Pulmonary artery endothelial cell (primary cell): ENCODE measurements at places on chromosomes 7 and 10.
A peak's percentile ranks its signal among the peaks of the same experiment; 100 is the strongest.

DNA sequence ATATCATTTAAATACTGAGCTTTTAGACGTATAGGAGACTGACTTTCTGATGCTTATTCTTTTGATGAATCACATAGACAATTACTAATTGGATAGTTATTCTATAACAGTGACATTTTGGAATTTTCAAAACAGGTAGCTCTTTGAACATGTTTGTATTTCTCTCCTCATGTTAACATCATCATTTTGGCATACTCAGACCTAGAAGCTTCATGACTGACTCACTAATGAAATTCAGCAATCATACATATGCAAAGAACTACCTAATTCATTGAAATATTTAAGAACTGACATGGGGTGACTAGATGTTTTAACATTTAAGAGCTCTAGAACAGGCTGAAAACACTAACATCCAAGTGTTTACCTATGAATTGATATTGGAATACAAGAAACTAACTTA is 192.3 kb downstream of the VTI1A start:
- no peak for DNase-seq

DNA sequence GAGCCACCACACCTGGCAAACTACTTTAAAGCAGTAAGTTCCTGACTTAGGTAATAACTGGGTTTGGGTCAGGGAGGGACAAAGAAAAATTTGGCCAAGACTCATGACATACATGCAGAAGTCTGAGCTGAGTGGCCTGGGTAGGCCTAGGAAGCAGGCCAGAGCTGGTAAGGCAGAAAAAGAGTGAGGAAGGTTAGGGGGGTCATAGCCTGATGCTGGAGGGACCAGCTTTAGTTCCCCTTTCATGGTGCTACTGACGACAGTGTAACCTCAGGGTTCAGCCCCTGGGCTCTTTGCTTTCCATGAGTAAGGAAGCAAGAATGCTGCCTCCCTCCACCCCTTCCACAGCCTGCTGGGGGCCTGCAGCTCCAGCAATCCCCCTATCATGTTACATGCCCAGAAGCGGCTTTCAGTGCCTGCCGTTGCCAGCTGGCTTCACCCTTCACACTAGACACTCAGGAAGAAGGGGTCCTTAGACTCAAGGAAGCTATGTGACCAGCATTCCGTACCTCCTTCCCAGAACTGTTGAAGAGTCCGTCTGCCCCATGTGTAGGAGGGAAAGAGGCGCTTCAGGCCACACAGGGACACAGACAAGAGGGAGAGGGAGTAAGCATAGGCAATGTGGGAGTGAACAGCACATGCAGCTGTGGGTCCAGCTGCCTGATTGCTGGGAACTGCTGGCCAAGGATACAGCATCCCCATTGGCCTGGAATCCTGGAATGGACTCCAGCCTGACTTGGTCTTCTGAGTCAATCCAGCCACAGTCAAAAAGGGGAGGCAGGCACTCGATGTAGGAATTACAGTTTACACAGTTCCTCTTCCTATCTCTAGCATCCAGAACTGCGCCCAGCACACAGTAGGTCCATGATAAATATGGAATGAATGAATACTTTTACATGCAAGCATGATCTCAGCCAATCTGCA is 4.1 kb upstream of the PLAU start:
- DNase-seq: peak; percentile 64

DNA sequence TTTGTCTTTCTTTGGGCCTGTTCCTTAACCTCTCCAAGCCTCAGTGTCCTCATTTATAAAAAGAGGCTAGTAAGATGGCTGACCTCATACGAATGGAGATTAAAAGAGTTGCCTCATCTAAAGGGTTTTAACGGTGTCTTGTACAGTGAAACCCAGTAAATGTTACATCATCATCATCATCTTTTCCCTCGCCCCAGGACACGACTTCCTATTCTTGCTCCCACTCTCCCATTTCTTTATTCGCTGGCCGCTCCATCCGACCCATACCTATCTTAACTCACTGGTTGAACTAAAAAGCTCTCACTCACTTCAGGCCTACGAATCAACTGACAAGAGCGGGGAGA is 554 bp downstream of the FRA10AC1 start:
- no peak for DNase-seq

- DNase-seq: no peak
Measured at GRCh38 chr10:11042357-11042756, 24.7 kb downstream of the CELF2 start.

DNA sequence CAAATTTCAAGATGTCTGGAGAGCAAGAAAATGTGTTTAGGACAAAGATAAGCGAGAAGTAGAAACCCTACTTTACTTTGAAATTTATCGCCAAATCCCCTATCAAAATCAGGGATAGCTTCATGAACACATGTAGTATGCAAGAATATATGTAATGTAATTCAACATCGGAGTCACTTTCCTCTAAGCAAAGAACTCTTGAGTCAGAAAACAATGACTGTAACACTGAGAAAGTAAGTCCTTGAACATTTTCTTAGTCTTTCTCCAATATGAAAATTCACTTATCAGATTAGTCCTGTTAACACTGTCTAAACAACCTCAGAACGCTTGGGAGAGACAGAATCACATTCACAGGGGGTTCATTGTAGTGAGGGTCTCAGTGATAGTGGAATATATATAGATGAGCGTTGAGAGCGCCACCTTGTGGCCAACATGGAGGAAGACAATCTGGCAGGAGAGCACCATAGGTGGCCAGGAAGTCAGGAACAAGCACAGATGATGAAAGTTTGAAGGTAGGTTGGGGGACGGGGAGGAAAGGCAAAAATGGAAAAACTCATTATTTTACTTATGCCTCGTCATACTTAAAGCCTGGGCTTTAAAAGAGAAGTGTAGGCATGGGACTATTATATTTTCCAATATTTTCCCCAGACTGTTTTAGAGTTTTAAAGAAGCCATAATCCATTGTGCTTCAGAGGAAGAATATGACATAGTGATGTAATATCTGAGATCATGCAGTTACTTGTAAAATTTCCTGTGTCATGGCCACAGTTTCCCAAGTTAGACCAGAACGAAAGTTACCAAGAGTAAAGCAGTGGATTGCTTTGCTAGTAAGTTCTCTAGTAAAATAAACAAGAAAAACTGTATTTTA is 115.5 kb upstream of the GNAI1 start:
- DNase-seq: peak; percentile 1

- no peak for DNase-seq
Measured at GRCh38 chr7:67489881-67490280, 493.2 kb downstream of the TYW1 start.

- no peak for DNase-seq
Measured at GRCh38 chr7:73512018-73512780, 9.9 kb downstream of the BAZ1B start.

- DNase-seq: no peak
Measured at GRCh38 chr7:141884539-141885225, 31.5 kb upstream of the OR9A4 start.

DNA sequence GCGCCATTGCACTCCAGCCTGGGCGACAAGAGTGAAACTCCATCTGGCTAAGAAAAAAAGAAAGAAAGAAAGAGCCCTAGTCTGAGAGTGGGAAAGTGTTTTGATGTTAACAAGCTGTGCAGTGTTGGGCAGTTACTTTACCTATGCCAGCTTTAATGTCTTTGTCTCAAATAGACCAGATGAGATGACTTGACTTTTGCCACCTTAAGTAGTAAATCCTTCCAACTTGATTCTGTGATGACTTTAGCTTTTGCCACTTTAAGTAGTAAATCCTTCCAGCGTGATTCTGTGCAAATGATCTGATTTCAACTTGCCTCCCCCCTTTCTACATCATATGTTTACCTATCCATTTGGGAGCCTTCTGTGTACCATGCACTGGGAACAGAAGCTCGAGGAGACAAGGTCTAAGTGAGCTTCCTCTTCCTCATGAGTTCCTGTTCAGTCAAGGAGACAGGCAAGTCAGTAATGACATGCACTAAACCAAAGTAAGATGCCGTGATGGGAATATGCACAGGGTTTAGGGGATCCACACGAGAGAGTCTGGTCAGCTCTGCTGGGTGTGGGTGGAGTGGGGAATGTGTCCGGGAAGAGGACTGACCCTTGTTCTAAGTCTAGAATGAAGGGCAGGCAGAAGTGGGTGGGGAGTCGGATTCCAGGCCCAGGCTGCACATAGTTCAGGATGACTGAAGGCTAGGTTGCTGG is 17.2 kb downstream of the INPP5F start:
- DNase-seq: no peak

DNA sequence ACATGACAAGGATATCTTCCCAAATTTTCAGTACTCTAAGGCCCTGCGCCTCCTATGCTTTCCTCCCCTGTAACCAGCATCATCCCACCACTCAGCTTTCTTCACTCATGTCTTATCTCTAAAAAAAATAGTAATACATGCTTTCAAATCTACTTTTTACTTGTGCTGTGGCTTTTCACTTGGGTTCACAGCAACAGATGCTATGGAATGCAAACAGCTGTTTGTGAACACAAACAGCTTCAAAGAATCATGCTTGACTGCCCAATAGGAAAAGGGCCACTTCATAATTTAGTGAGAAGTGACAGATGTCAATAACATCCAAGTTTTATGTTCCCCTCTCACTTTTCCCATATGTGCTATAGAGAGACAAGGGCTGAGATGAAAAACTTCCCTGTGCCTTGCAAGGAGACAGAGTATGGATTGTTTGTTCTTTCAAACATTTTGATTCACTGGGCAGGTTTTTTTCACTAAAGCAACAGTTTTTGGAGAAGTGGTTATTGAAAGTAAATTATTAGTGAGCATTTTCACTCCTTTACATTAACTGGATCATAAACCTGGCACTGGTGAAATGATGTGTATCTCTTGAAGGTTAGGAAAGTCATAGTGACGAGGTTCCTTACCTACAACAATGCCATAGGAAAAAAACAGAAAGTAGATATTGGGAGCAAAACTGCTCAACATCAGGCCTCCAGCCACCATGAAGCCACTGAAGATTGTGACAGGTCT is 37.3 kb downstream of the SLC16A9 start:
- no peak for DNase-seq

DNA sequence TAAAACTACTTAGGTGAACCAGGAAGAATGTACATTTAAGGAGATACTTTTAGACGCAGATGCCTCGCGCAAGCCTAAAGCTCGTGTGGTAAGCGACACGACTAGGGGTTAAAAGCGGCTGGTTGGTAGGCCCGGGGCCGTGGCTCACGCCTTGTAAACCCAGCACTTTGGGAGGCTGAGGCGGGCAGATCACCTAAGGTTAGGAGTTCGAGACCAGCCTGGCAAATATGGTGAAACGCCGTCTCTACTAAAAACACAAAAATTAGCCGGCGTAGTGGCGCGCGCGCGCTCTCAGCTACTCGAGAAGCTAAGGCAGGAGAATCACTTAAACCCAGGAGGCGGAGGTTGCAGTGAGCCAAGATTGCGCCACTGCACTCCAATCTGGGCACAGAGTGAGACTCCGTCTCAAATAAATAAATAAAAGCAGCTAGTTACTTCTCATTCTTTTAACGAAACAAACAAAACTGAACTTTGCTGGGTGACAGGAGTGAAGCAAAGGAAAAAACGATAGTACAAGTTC is 879 bp downstream of the NUDT5 start:
- DNase-seq: no peak

GRCh38 chr7:38232502-38233366 is 40.7 kb downstream of the TARP start:
- no peak for DNase-seq

DNA sequence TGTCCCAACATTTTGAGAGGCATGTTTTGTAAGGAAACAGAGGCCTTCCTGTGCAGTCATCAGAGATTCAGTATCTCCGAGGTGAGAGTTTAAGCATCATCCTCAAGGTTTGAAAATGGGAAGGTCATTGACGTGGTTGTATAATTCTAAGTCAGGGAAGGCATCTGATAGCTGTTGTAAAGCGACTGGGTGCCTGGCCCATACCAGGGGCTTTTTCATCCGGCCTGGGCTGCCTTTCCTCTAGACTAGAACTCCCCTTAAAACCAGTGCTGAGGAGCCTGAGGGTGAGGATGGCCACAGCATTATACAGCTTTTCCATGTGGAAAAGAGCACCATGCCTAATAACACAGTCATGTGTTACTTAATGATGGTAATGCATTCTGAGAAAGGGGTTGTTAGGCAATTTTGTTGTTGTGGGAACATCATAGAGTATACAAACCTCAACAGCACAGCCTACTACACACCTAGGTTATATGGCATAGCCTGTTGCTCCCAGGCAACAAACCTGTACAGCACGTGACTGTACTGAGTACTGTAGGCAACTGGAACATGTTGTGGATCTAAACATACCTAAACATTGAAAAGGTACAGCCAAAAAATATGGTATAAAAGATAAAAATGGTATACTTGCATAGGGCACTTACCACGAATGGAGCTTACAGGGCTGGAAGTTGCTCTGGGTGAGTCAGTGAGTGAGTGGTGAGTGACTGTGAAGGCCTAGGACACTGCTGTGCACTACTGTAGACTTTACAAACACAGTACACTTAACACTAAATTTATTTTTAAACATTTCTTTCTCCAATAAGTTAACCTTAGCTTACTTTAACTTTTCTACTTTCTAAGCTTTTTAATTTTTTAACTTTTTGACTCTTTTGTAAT is 13.5 kb upstream of the CACUL1 start:
- DNase-seq: no peak
